ENCODE measurements at places on chromosomes 12 and 14. TPM values are rescaled to one million over a fixed set of nuclear protein-coding genes. Genes with fewer than 3 reads are reported as not detected.

Gene GABARAPL1
- total RNA-seq, result 20.7 TPM

Gene RARG
- 6.1 TPM for total RNA-seq

Gene CISTR
- total RNA-seq, result not detected

Gene FOXG1
- 0.06 TPM for total RNA-seq

Gene FGF6
- total RNA-seq, result not detected

Gene OR6C4
- total RNA-seq, result not detected

Gene GDF3
- not detected for total RNA-seq

All from epithelial cell of proximal tubule (primary cell).